ENCODE measurements at places on chromosomes 1 and 21.
A peak's percentile ranks its signal among the peaks of the same experiment; 100 is the strongest.

DNA sequence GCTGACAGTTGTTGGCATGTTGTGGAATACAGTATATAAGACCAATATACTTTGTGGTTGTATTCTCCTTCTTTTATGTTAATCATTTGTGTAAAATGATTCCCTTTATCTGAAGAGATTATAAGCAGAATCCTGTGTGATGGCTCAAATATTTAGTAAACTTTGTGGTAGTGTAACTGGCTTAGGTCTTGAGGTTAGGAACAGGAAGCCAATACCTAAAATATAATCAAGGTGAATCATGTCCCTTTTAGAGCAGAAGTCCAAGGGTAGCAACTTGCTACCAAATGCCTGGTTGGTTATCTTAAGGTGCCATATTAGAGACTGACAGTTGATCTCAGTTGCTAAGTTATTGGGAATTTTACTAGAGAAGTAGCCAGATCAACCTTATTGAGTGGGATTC lies 398.5 kb upstream of the ADAMTS5 start:
- no peak for DNase-seq

DNA sequence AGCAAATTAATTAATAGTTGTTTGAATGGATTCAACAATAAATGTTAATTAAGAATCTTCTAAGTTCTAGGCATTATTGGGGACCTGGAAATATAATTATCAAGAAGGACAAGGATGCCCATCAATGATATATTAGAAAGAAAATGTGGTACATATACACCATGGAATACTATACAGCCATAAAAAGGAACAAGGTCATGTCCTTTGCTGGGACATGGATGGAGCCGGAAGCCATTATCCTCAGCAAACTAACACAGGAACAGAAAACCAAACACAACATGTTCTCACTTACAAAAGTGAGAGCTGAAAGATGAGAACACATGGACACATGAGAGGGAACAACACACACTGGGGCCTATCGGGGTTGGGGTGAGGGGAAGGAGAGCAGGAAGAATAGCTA lies 141.4 kb upstream of the JUN start:
- DNase-seq = no peak

DNA sequence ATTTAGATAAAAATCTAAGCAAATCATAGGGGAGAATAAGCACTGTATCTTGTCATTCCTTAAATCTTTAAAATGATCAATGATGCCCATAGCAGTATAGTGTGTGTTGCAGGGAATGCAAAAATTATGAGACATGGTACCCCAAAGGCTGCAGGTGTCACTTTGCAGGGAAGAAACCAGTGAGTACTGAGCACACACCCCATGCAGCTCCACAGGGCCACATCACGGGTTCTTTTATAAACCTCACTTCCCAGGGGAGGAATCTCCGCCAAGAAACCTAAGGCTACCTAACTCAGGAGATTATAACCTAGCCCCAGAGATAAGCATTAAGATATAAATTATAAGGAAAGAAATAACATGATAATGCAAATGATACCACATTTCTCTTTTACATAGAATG lies 115.6 kb downstream of the APP start:
- no peak for DNase-seq

DNA sequence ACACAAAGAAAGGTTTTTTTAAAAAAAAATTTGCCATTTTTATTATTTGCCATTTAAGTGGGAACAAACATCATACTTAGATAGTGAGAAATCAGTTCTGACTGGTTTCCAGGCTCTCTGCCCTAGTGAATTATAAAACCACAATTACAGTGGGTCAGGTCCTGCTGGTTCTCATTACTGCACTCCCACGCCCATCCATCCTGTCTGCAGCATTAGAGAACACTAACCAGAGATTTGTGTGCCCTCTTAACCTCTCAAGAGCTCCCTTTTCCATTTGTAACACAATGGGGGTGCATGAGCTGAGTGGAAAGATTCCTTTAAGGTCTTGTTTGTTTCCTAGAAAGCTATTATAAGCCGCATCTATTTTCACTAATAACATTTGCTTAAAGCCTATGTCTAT lies 489.3 kb downstream of the AMY1C start:
- DNase-seq = no peak

DNA sequence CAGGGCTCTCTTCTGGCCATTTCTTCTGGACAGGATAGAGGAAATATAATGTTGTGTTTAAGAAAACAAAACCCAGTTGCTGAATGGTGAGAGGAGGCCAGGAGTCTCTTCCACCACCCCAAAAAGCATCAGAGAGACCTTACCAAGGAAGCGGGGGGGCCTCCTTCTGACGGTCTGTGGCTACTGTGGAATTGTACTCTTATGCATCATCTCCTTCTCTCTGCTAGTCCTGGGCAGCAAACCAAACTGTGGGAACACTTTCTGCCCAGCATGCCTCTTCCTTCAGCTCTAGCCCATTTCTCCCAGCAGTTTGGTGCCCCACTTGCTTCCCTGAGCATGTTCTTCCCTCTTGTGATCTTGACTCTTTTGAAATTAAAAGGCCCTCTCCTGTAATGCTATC lies 157.7 kb downstream of the HHIPL2 start:
- peak; percentile 90 for DNase-seq

GRCh38 chr1:228082214-228082917 lies at the start of gene ARF1:
ARF1 (plus strand) TSS chr1:228082708; CDS start chr1:228097115, 14,407 bp downstream.
- peak; percentile 85 for DNase-seq

DNA sequence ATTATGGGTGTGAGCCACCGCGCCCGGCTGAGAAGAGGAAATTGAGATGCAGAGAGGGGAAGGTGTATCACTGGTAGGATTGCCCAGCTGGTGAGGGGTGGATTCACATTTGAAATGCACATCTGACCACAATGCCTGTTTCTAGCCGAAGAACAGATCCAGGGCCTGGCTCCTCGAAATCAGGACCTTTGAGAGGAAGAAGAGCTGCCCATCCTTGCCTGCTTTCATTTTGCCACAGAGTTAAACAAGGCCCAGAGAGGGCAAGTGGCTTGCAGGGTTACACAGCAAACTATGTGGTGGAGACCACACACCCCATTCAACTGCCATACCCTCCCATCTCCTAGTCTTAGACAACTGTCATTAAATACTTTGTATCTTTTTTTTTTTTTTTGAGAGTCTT lies 32.9 kb upstream of the TMEM61 start:
- DNase-seq = no peak

- no peak for DNase-seq
Measured at GRCh38 chr1:228825840-228826484, 90.7 kb downstream of the RHOU start.

GRCh38 chr1:243968413-243968812 lies 82.7 kb upstream of the ZBTB18 start:
- no peak for DNase-seq

DNA sequence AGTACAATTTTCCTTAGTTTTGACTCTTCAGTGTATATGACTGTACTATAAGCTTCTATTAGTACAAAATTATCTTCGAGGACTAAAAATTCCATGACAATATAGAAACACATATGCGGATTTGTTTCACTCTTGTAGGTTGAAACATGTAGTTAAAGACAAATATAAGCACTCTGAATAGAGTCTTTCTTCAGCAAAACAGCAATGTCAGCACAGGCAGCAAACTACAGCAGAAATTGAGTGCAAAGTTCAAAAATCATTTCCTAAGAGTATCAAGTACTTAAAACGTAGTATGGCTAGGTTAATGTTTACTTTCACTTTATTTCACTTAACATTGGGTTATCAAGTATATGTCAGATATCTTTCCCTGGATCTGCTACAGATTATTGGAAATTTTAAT lies 106.7 kb downstream of the FAF1 start:
- no peak for DNase-seq

DNA sequence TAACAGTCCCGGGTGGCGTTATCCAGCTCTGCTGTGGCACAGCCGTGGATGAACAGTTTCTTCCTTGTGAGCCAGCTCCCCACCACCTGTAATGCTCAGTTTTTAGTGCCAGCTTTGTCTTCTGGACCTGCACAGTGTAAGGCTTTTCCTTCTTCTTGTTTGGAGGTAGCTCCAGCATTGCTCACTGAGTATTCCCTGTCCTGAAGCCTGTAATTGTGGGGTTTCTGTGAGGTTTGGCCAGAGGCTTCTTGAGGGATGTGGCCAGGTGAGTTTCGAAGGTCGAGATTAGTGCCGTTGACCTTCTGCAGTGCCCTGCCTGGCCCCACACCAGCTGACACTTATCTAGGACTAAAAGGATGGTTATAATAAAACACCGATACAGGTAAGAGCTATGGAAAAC lies 75.0 kb downstream of the PBX1 start:
- no peak for DNase-seq

GRCh38 chr1:153545067-153546055 lies at the start of gene S100A4:
S100A4 (minus strand) TSS chr1:153545806; CDS start chr1:153544794, 1,012 bp downstream.
- peak; percentile 91 for DNase-seq

DNA sequence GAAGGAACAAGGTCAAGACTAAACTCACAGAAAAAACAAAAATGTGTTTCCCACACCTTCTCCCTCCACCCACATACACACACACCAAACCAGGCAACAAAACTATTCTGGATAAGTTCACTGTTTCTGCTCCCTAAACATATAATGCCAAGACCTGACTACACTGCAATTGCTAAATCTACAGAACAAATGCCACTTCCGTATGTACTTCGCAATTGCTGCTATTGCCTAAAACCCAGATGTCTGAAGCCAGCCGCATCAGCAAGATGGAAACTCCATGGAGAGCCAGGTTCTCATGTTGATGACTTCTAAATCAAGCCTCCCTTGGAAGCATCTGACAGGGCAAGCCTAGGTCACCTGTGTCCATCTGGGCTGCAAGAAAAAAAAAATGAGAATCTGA lies 8.3 kb upstream of the AIM2 start:
- no peak for DNase-seq

GRCh38 chr21:35603494-35603893 lies 456.8 kb downstream of the SETD4 start:
- no peak for DNase-seq

DNA sequence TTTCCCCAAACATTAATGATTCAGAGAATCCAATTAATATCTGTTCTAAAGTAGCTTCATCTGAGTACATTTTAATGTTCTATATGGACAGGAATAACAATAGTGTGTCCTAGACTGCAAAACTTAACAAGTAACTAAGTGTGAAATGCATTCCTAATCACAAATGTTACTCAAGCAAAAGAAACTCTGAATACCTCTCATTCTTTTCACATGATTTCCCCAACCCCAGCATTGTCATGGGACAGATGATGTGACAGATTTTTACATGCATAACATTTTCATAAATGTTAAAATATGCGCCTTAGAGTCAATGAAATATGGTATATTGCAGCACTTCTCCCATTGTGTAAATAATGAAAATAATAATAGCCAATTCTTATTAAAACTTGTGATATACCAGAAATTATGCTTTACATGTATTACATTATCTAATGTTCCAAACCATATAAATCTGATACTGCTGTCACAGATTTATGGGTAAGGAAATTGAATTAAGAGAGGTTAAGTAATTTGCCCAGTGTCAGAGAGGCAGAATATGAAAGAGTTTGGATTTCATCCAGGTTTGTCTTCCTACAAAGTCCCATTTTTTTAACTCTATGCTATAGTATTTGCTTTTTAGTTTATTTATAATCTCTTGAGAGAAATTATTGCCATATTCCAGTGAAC lies 269.4 kb downstream of the LRRC7 start:
- no peak for DNase-seq
